AG09319 (cell line): ENCODE measurements at places on chromosomes 5 and 9.

- peak; percentile 80 for DNase-seq
Observed at GRCh38 chr9:95822583-95823431, 52.7 kb upstream of the ERCC6L2 start.

GRCh38 chr5:33969572-33970452 lies 14.7 kb downstream of the SLC45A2 start:
- DNase-seq: peak; percentile 36

DNA sequence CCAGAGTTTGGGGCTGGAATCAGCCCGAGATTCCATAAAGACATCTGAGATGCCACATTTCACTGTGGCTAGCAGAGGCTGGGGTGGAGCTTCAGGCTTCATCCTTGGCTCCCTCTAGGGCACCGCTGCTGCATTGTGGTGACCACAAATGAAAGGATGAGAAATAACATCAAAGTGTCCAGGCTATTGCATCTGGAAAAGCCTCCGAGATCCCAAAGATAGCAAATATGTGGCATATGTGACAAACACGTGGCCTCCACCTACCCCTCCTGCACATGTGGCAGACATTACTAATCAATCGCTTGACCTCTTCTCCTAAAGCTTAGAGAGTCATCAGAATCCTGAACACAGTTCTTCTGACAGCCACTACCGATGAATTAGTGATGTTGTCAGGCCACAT lies 4.5 kb downstream of the SPARC start:
- DNase-seq: no peak

DNA sequence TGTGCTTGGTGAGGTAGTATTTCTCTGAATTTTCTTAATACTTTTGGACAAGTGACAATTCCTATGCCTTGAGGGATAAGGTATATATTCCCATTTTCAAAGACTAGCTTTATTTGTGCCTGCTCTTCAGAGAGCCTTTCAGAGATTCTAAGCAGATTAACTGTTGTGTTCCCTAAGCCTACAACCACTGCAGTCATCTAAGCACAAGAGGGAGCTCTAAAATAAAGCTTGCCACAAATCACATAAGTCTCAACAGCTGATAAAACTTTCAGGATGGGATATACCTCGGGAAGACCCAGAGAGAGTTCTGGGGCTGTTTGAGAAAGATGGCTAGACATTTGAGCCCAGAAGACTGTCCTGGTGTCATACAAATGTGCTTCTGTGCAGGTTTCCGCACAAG lies 157.3 kb downstream of the CYLC2 start:
- no peak for DNase-seq

DNA sequence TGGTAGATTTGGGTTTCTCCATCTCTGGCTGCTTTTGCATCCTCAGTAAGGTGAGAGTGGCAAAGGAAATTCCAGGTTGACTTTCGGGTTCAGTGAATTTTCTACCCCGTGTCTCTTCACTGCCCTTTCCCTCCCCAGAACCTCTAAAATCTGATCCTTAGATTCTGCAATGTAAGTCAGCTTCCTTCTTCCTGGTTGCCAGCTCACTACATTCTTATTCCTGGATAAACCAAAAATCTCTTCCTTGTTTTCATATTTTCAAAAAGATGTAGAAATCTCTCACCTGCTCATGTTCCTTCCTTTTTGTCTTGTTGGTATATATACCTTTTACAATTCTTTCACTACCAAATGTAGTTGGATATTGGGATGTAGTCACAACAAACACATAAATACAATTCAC lies 145.8 kb downstream of the TMC1 start:
- no peak for DNase-seq

DNA sequence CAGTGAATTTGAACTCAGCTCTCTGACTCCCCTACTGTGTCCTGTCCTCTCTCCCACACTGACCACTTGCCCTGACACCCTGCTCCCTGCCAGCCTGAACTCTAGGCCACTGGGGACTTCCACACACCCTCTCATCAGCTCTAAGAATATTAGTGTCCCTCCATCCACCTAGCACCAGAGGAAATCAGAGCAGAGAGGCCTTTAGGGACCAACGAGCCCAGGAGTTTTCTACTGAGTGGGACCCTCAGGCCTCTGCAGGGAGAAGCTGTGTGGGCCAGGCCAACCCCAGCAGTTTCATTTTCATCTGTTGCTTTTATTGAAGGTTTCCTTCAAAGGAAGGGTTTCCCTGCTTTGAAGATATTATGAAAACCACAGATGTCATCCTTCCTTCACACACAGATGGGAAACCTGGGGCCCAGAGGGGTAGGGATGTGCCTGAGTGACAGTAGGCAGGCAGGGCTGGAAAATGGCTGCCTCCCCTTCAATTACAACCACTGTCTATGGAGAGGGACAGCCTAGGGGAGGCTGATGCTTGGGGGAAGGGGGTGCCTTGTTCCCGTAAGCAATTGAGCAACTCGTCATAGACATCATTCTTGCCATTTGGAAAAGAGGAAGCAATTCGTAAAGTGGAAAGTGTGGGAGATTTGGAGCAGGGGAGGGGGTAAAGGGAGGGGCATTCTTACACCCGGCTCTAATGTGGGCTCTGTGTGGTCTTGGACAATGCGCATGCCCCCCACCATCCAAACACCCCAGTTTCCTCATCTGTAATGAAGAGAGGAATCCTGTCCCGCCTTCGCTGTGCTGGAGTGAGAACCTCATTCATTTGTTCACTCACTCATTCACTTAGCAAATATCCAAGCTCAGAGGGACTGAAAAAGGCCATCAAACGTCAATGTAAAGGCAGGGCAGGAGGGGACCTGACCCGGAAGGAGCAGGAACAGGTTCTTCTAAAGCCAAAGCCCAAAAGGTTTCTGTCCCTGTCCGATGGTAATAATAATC lies 3.9 kb downstream of the GLIPR2 start:
- DNase-seq: no peak

DNA sequence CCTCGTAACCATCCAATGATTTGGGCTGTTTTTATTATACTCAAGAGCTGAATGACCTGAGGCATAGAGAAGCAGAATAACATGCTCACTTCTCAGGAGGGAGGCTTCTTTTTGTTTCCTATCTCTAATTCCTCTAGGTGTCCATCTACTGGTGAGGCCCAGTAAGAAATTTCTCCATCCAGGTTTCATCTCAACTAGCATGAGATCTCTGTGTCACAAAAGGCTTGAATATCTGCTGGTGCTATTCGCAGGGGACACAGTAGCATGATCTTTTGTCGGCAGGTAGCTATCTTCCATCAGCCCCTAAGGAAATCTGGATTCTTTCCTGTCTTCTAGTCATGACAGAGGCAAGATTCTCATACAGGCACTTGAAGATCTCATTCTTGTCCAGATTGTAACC lies 8.9 kb downstream of the IFNE start:
- no peak for DNase-seq

DNA sequence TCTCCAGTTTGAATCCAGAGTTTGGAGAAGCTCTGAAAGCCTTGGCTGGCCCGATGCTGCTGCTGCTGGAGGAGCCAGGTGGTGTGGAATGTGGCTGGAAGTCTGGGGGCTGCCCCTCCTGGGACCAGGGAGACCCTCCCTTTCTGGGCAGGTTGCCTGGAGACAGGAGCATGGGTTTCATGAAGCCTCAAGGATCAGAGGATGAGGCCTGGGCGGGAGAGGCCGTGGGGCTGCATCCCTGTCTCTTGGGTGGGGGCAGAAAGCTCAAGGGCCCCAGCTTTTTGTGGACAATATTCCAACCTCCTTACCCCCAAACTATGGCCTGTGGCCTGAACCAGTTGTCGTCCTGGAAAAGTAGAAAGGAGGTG lies 10.1 kb downstream of the FGF18 start:
- no peak for DNase-seq

GRCh38 chr5:89417515-89417914 lies 534.5 kb upstream of the MEF2C start:
- DNase-seq: no peak

- DNase-seq: no peak
Observed at GRCh38 chr9:116081435-116082115, 72.0 kb upstream of the PAPPA start.

DNA sequence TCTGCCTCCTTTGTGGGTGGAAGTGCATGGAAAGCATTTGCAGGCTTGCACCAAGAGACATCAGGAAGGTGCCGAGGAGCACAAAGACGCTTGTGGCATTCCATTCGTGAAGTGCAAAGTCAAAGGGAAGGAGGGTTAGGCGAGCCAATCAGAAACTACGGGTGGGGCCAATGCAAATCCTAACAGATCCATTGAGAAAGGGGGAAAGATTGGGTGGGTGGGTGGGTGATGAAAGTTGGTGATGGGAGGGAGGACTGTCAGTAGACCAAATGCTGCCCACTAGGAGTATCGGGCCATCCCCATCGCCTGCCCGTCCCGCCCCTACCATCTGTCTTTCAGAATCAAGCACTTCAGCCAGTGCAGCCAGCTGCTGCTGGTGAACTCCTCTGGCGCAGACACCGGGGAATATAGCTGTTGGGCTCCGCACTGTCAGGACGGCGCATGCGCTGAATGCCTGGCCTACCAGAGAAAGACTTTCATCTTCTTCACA lies 17.1 kb upstream of the ANXA6 start:
- DNase-seq: no peak

DNA sequence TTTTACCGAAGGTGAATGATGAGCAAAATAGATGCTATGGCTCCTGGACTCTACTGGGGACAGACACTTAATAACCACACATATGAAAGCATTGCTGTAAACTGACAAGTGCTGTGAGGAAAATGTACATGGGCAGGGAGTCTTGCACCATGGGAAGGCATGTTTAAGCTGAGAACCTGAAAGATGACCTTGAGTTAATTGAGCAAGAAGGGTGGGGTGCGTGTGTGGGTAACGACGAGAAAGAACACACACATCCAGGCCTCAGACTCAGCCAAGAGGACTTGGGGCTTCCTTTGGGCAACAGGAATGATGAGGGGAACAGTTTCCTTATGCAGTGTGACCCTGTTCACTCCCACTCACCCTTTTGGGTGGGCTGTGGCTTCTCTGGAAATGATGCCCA lies 73.1 kb downstream of the HSPA4 start:
- no peak for DNase-seq

GRCh38 chr5:81835814-81836367 lies 85.0 kb upstream of the SSBP2 start:
- DNase-seq: no peak

- DNase-seq: no peak
Observed at GRCh38 chr9:27472195-27472594, 51.9 kb upstream of the IFNK start.

GRCh38 chr5:150661821-150662596 lies 958 bp downstream of the MYOZ3 start:
- no peak for DNase-seq

DNA sequence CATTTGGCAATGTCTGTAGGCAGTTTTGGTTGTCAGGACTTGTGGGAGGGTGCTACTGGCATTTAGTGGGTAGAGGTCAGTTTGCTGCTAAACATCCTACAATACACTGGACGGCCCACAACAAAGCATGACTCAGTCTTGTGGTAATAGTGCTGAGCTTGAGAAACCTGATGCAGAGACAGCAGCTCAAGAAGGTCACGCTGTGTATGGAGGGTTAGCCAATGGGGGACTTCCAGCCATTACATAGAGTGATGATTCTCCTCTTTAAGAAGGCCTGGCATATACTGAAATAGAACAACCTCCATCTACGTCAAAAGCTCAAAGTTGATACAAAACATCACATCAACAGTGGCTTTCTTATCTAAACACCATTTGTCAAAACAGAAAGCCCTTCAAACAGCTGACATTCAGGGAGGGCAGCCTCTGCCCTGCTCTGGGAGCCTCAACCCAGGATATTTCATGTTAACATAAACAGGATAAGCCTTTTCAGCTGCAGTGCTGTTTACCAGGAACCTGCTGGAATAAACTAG lies 143.0 kb downstream of the GPBP1 start:
- DNase-seq: peak; percentile 87
